Fibroblast of skin of abdomen (primary cell): ENCODE measurements at places on chromosomes 3 and 15.

- DNase-seq = no peak
These were observed 319.5 kb downstream of the KCNH8 start for GRCh38 chr3:19467761-19468160.

DNA sequence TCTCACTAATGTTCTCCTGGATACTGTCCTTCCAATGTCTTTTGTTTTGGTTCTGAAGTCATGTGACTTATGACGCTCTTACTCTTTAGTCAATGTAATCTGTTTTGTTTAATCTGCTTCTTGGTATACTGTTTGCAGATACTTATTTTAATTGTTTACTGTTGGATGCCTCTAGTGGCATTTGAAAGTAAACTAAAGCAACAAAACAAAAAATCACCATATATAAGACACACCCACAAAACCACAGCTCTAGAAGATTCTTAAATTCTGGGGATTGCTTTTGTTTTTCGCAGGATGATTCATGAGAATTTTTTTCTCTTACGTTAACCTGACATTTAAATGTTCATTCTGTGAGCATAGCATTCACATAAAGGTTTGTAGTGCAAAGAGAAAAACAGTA, 16.8 kb downstream of the SLC25A26 start:
- no peak for DNase-seq

DNA sequence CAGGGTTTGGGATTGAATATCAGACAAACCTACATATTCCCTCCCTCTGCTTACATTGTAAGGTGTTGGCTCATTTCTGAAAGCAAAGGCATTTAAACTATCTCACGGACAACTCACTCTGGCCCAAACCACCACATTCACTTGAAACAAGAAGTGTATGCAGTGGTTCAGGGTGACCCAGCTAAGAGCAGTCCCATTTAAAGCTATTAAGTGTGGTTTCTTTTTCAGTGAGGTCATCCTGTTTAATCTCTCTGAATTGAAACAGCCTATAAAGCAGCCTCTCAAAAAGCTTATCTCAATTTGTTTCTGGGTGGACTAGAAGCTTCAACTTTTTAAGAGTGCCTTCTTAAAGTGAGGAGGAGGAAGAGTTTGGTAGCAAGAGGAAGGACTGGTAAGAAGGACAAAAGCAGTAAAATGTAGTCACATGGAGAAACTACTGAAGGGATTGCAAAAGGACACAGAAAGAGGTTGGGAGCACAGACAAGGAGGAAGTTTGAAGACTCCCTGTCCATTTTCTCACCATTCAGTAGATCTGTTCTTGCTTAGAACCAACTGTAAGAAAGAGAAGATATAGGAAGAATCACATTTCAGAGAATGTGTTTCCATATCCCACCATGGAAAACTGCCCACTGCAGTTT, 151.6 kb downstream of the TMCO5A start:
- DNase-seq = peak; percentile 61

DNA sequence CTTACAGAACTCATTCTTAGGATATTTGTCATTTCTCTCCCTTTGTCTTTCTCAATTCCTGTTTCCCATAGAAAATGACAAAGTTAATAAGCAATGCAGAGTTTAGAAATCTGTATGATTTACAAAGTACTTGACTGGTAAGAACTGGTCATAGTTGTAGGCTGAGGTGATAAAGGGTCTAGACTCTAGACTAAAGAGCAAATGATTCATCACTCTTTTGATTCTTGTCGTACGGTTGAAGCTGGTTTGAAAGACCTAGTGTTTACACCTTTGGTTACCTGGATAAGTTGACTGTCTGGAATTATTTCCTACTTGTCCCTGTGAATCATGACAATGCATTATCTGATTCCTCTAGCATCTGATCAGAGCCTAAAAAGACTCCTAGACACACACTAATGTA, 58.9 kb upstream of the TP63 start:
- peak; percentile 43 for DNase-seq

DNA sequence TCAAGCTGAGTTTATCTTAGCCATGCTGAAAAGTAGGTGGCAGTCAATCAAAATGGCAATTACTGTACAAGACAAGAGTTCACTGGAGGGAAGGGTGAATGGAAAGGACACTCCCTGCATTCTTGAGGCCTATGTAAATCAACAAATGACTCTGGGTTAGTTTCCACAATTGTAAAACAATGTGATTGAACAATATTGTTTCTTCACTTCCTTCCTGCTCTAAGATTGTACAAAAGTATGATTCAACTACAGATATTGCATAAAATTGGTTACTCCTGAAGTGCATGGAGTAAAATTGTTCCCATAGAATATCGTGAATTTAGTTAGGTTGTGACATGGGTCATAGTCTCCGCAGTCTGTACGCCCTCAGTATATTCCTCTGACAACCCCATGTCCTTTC, 277.6 kb downstream of the LPP start:
- peak; percentile 36 for DNase-seq

DNA sequence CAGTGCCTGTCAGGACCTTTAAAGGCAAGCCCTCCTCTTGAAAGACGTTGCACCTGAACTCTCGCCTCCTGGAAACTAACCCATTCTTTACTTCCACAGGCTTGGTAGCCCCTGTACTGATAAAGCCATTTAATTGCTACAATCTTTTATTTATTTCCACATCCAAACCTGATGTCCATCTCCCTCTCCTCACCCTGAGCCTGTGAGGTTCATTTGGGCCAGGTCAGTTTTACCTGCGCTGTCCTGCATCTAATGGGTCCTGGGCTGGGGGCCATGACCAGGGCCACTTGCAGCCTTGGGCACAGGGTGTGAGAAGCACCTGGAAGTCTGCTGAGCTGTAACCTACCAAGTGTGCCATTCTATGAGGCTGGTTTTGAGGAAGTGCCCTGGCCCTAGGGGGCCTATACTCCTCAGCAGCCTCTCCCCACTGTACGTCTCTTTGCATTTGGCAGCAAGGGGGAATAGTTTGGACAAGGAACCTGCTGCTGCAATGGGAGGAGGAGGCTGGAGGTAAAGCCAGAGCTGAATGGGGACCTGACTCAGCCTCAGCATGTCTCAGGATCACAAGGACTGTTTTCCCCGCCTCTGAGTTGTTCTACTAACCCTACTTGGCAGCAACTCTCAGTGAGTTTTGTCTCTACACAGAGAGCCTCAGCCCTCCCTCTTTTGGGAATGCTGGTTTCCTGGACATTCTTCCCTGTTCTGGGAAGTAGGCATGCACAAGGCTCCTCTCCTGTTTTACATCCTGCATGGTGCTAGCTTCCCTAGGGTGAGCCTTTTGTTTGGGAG, 53.8 kb downstream of the WDR76 start:
- DNase-seq = no peak

GRCh38 chr3:150878996-150879575, 26.2 kb downstream of the MINDY4B start:
- DNase-seq = no peak

DNA sequence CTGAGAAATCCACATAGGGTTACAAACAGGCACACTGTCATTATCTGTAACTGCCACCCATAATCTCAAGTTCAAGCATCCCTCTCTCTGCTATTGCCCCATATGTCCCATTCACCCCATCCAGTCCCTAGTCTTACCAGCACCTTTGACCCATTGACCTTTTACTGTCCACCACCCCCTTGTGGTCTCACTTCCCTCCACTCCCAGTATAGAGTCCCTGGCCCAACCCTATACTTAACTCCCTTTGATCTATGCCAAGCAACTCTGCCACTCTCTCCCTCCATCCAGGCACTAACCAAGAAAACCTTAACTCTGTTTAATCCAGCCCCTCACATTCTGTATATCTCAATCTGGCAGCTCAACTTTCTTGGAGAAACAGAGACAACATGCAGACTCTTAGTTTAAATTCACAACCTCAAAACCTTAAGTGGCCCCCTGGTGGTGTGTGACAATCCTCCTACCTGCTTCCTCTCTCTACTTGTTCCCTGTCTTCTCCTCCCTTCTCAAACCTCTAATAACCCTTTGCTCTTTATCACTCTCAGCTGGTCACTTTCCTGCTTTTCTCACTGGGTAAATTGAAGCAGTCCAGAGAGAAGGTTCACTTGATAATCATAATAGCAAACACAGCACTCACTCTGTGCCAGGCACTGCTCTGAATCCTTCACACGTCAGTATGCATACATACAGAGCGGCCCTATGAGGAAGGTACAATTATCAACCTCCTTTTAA, 162.7 kb downstream of the STT3B start:
- no peak for DNase-seq

GRCh38 chr15:25422021-25422420, 16.8 kb downstream of the UBE3A start:
- no peak for DNase-seq

GRCh38 chr15:51080286-51080685, 14.4 kb downstream of the TNFAIP8L3 start:
- no peak for DNase-seq

- DNase-seq = no peak
These were observed 241.8 kb downstream of the ARRDC4 start for GRCh38 chr15:98202256-98202655.

DNA sequence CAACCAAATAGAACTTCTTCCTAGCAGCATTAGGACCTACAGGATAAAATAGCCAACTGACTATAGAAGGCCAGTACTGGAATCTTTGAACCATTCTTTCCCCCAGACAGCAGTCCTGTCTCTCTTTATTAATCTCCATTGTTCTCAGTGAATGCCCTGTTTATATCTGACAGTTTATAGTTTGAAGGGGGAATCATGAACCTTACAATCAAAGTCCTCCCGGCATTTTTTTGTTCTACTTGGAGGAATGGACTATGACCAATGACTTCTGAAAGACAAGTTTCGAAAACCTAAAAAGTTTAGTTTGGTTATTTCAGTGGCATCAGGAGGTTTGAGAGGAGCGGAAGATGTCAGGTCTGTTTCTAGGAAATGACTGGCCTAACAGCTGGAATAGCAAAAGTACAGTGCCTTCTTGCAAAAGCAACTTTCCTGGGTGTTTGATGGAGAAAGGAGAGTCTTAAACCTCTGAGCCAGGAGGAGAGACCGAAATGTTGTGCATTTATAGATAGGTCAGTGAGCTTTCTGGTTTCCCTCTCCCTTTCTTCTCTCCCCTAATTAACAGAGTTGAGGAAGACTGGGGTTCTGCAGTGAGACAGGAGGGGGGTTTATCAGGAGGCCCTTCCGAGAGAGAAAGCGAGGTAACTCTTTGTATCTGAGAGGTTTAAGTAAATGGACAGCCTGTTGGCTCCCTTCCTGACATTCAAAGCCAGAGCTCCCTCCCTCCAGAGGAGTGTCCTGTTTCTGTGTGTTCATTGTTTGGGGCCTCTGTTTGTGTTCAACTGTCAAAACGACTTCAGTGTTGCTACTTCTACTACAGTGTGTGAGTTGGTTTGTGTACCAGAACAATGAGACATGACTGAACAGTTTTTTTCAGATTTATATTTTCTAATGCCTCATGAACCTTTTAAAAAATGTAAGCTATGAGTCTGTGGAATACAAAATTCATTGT, 383.0 kb upstream of the RARB start:
- no peak for DNase-seq

DNA sequence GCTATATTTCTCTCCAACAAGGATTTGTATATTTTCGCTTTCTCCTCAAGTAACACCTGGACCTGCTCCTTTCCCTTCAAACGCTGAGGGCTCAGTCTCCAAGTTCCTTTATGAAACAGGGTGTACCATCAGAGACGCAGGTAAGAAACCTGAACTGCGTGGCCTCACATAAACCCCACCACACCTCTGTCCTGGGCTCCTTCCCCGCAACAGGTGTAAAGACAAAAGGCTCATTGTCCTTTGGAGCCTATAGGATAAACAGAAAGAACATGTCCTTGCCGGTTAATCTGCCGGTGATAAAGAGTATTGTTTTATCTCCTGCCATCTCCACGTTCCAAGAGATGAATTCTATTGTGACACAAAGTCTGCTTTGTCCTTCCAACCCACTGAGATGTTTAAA, 111.8 kb upstream of the ADAMTS9 start:
- no peak for DNase-seq

DNA sequence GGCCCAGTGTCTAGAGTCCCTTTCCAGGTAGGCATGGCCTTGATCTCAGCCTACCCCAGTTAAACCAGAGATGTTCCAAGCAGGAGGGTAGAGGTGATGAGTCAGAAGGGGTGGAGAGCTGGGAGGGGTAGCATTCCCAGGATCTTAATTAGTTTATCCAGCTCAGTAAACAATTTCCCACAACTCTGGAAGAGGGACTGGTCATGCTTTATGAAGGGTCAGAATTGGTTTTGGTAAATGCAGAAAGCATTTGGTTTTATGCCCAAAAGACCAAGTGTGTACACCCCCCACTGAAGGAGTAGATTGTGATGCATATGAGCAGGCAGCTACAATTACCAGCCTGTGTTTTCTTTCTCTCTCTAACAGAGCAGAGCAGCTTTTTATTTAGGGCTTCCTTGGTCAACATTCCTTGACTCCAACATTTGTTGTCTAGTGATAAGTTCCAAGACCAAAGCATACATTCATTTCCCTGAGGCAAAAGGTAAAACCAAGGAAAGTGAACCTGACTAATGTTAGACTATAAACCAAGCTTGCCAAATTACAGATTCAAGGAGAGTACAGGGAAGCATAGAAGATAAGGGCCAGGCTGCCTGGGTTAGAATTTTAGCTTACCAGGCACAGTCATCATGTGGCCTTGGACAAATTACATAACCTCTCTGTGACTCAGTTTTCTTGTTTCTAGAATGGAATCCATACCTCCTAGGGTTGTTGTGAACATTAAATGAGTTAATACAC, 17.6 kb downstream of the EXOSC7 start:
- peak; percentile 61 for DNase-seq

DNA sequence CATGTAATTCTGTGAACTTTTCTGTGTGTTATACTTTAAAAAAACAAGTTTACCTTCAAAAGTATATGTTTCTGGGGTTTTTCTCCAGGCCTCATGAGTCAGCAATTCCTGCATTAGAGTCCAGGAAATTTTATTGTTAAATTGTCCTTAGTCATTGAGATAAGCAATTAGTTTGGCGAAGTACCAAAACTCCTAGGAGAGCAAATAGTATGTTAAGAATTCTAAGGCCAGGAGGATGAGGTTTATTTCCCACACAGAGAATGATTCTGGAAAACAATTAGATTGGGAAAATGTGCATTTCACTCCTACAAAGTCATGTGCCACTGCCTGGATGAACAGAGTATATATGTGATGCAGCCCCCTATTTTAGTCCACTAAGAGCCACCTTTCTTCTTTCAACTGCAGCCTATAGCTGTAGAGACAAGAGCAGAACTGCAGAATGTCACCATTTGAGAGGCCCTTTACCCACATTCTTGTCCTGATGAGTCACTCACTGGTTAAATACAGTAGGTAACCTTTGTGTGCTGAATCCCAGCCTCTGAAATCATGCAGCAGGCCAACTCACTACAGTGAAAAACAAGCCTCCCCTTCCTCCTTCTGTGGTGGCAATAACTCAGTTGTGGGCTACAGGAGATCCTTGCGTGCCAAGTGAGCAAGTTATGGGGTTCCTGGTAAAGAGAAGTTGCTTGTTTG, 452.8 kb upstream of the THBS1 start:
- DNase-seq = peak; percentile 97

GRCh38 chr15:81061490-81062253, 60.9 kb downstream of the TLNRD1 start:
- peak; percentile 13 for DNase-seq

GRCh38 chr3:109678600-109678999, 341.3 kb upstream of the DPPA4 start:
- no peak for DNase-seq

- no peak for DNase-seq
These were observed 21.7 kb downstream of the BNC1 start for GRCh38 chr15:83262594-83263315.
